ENCODE measurements at places on chromosomes 5 and 9.

DNA sequence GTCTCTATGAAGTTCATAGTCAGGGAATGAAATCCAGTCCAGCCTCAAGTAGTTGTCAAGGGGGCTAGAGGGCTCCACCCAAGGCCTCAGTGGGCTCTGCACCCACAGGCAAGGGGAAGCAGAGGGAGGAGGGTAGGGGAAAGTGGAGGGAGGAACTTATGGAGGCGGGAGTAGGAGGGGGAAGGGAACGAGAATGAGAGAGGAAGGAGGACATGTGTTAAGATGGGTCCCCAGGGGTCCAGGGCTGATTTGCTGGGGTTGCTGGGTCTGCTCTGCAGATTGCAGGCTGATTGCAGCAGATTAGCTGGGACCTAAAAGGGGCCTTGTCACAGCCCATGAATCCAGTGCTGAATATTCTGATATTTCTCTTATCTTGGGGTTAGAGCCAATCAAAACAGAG, 166.9 kb upstream of the IL12B start:
- no peak for DNase-seq

GRCh38 chr5:34609951-34610441, 46.1 kb upstream of the RAI14 start:
- no peak for DNase-seq

GRCh38 chr9:89436963-89437625, 60.8 kb downstream of the SEMA4D start:
- no peak for DNase-seq

- no peak for DNase-seq
Measured at GRCh38 chr5:132025403-132025971, 14.0 kb upstream of the ACSL6 start.
